ENCODE measurements at places on chromosomes 16 and 17.

DNA sequence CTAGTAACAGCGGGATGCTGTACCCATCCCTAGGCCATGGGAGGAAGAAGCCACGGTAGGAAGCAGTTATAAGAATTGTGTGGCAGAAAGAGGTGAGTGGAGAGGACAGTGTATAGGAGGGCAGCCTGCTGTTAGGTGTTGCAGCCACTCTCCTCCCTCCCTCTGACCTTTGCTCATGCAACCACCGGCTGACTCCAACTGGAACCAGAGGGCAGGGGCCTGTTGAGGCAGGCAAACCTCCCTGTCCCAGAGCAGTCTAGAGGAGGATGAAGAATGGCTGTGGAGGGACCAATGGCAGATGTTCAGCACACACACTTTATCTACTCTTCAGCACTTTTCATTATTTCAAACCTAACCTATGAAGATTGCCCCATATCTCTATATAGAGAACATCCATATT is 2.2 kb downstream of the TXNL4B start:
- DNase-seq: no peak

- no peak for DNase-seq
These were observed 14.8 kb downstream of the PMP22 start for GRCh38 chr17:15250135-15250860.

GRCh38 chr16:54153240-54153934 is 133.2 kb downstream of the IRX3 start:
- DNase-seq: no peak

DNA sequence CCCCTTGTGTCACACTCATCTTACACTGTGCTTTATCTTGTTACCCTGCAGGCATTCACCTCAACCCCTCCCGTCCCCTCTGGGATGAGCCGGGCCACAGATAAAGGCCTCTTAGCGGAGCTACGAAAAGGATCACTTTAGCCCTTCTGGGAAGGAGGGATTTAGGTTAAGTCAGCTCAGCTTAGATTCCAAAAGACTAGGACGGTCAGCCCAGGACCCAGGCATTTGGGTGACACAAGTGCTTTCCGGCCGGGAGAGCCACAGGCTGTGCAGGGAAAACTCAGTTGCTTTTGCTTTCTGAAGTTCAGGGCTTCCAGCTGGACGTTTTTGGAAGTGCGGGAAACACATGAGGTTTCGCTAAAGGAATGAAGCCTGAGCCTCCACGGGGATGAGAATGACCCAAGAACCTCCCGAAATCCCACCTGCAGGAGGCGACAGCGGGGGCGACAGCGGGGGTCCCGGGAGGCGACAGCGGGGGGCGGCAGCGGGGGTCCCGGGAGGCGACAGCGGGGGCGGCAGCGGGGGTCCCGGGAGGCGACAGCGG is 11.6 kb upstream of the METRNL start:
- peak; percentile 27 for DNase-seq

DNA sequence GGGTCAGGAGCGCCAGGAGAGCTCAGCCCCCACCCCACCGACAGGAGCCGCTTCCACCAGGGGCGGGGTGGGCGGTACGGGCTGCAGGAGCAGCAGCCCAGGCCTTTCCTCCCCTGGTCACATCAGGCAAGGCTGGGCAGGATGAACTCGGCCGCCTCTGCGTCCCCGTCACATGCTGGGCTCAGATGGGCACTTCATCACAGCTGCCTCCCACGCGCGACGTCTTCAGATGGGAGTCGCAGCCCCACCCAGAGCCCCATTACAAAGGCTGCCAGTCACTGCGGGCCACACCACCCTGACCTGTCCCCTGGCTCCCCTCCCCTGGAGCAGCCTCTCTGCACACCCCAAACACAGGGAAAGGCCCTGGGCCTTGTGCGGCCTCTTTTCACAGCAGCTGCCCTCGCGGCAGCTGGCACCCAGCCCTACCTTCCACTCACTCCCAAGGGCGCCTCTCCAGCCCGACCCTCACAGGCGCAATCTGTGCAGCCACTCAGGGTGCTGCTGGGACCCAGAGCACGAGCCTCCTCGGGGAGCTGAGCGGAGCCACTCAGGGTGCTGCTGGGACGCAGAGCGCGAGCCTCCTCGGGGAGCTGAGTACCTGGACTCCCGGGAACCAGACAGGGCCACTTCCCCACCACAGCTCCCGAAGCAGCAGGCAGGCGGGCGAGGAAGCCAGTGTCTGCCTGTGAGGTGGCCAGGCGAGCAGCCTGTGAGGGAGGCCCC is 4.7 kb downstream of the ZNF598 start:
- no peak for DNase-seq

- no peak for DNase-seq
These were observed 17.8 kb upstream of the SLC6A4 start for GRCh38 chr17:30253312-30253711.

GRCh38 chr16:52727849-52728248 is 180.9 kb upstream of the TOX3 start:
- DNase-seq: no peak

DNA sequence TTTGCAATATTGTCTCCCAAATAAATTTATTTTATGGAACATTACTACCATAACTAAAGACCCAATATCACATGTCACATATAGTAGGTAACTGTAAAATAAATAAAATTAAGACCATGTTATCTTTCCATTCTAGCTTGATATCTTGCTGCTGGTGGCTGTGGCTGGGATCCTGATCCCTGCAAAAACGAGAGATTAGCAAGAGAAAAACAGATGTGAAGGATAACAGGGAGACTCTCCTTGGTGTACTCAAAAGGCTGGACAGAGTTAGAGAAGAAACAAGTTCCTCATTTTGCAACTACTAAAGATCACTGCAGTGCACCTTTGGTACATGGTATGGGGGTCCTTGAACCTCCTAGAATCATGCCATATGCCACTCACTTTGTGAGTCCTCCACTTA is 49.7 kb downstream of the ARHGAP27 start:
- DNase-seq: no peak

DNA sequence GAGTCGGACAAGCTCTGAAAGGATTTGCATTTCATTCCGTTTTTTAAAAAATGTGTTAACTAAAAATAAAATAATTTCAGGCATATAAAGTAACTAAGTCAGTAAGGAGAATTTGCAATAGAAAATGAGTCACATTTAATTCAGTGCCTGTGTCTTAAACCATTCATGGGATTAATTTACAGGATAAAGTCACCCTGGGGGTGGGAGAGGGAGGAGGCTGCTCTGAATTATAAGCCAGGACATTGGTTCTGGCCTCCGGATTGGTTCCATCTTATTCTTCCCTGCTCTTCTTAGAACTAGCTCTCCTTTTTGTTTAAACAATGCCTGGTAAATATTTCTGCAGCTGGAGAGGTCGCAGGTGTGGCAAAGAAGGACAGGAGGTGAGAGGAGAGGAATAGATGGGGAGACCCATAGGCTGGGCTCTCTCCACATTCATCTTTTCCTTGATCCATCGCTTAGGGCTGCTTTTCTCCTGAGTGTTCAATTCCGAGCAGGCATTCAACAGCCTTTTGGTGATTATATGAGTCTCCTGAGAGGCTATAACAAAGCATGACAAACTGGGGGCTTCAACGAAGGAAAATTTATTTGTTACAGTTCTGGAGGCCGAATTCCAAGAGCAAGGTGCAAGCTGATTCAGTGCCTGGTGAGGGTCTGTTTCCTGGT is 319.2 kb downstream of the PHKB start:
- DNase-seq: no peak

DNA sequence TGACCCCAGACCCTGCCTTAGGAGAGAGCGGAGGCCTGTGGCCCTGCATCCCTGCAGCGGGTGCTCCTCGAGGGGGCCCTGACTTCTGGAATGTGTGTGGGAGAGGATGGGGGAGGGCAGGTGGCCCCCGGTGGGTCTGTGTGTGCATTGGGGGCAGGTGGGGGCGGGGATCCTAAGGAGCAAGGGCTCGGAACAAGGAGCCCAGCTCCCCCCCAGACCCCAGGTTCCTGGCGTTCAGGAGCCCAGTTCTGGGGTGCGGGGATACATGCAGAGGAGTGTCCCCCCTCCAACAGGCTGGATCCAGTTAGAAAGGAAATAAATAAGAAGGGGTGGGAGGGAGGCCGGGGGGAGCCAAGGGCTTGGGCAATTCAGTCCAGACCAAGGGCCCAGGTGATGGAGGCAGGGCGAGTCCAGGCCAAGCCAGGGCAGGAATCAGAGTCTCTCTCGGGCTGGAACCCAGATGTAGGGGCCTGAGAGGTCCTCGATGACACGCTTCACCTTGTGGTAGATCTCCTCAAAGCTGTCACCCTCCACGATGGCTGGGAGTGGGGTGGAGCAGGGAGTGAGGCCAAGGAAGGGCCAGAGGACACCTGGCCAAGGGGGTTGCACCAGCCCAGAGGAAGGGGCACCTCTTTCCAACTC is 11.2 kb upstream of the ASGR1 start:
- no peak for DNase-seq

DNA sequence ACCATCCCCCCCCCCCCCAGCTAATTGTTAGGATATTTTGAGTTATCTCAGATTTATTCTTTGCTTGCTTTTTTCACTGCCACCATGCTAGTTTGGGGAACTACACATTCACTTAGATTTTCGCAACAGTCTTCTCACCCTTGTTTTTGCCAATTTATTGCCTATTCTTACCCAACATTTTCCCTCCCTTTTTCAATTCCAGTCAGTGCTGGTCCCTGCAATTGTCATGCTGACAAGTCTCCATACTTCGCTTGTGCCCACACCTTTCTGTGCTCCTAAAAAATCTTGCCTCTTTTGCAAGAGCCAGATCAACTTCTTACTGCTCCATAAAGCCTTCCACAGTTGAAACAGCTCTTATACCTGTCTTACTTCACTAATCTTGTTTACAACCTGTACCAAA is 16.3 kb downstream of the TNRC6A start:
- DNase-seq: no peak

- DNase-seq: no peak
These were observed 343.2 kb downstream of the PMP22 start for GRCh38 chr17:14921936-14922335.

GRCh38 chr17:5422505-5422904 is 2.5 kb downstream of the RPAIN start:
- no peak for DNase-seq

- DNase-seq: no peak
These were observed 16.7 kb downstream of the CDK5R1 start for GRCh38 chr17:32503251-32504165.

Data from right hindlimb (tissue), 1 donor.